ENCODE measurements at places on chromosomes 3 and 15.

DNA sequence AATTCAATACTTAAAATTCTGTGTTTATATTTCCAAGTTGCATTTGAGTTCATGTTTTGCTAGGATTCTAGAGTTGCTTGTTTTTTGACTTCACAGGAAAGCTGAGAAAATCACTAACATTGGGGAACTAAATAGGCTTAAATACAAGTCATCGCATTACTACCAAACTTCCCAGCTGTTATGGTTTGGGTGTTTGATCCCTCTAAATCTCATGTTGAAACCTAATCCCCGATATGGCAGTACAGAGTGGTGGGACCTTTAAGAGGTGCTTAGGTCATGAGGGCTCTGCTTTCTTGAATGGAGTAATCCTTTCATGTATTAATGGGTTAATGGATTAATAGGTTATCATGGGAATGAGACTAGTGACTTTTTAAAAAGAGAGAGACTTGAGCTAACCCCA, 77.2 kb upstream of the ARPP21 start:
- peak; percentile 79 for DNase-seq

DNA sequence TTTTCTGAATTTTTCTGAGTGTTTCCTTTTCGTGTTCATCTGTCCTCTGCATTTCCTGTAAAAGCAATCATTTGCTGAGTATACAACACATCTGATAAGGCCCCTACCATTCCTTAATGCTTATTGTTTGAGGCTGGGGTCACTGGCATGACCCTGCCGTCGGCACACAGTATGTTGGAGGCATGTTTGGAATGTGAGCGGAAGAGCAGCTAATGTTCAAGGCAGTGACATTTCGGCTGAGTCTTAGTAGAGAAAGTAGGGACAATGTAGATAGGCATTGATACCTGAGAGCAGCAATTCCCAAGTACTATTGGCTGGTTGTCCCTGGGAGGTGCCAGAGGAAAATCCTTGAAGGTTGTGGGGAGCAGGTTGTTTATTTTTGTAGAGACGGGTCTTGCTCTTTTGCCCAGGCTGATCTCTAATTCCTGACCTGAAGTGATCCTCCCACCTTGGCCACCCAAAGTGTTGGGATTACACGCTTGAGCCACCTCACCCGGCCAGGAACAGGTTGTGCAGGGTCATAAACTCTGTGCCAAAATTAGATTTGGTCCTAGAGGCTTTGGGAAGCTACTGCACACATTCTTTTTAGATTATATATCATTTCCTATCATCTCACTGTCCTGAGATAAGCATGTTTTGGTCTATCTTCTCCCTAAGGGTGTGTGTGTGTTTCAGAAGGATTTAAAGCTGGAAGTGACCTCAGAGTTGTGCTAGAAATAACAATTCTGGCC, 13.5 kb downstream of the PTPN23 start:
- no peak for DNase-seq

GRCh38 chr3:8777201-8777977, 8.0 kb upstream of the OXTR start:
- DNase-seq = no peak

DNA sequence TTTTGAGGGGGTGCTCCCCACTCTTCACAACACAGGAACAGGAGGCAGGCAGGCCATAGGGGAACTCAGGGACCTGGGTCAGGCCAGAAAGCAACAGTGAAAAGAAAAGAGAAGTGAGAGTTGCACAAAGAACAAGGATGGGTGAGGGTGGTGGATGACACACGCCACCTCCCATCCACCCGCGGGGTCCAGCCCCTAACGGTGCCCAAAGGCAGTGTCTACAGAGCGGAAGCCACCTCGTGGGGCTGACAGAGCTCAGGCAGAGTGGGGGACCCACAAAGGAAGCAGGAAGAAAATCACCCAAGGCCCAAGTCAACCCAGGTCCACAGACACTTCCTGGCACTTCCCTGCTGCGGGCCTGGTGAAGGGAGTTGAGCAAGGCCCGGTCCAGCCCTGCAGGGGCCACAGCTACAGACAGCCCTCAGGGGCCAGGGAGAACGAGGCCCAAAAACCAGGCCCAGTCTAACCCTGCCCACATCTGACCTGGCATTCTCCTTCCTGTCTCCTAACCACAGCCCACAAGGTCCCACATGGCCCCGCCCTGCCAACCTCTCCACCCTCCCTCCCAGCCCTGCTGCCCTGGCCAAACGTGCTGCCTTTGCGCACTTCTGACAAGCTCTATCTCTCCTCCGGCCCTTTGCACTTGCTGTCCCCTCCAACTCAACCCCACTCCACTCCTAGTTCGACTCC, 5.9 kb downstream of the NUP210 start:
- no peak for DNase-seq

DNA sequence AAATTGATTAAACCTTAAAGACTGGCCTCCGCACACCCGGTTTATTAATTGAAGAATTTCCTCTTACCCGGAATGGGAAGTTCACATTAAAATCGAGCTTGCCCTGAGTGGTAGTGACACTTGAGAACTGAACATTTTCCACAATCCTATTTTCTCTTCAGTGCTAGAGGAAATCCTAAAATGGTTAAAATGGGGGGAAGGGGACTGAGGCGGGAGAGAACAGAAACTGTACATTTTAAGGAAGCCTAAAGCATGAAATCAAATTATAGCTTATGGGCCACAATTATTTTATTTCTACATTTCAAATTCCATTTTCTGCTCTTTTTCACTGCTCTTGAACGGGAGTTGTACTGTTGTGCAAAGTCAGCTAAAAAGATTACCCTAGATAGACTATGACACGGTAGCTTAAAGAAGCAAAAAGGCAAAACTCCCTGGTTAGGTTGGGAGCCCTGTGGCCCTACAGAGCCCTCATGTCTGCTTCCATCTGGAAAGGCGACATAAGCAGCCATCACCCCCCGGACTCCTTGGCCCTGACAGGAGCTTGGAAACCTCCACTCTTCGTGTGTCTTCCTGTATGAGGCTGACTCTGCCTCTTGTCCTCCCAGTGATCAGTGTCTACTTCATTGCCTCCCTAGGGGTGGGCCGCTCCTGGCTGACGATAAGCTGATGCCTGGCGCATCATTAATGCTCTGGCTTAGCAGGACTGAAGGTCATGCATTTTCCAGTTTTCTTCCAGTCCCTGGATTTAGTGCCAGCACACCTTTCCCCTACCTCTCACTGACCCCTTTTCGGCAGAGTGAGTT, 79.3 kb downstream of the EEFSEC start:
- DNase-seq = no peak

DNA sequence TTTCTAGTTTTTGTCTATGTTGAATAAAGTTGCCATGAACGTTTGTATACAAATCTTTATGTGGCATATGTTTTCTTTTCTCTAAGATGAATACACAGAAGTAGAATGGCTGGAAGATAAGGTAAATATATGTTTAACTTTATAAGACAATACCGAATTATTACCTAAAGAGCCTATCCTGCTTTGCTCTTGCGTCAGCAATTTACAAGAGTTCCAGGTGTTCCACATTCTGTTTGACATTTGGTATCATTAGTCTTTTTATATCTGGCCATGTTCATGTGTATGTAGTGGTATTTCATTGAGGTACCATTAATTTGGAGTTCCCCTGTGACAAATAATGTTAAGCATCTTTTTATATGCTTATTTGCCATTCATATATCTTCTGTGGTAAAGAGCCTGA, 74.1 kb upstream of the TRIM42 start:
- DNase-seq = no peak

GRCh38 chr15:100918690-100919480, at the start of gene LRRK1:
LRRK1 (plus strand) TSS chr15:100919357; CDS start chr15:100924633, 5,276 bp downstream.
- DNase-seq = no peak
